CD8-positive, alpha-beta memory T cell (primary cell): ENCODE measurements at places on chromosomes 4 and X.

DNA sequence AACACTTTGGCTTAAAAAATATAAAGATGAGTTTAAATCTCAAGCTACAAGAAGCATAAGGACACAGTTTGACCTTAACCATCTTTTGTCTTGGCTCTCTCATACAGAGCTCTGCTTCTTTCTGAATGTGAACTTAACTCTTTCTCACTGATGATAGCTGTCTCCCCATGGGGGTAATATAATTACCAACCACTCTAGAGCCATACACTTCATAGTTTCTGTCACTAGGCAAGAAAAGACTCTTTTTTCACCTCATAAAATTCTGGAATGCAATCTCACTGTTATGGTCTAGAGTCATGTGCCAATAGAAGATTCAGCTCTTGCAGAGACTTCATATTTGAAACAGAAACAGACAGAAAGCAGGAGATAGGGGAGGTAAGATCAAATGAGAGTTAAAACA is 481.7 kb upstream of the AGA start:
- DNase-seq: no peak

DNA sequence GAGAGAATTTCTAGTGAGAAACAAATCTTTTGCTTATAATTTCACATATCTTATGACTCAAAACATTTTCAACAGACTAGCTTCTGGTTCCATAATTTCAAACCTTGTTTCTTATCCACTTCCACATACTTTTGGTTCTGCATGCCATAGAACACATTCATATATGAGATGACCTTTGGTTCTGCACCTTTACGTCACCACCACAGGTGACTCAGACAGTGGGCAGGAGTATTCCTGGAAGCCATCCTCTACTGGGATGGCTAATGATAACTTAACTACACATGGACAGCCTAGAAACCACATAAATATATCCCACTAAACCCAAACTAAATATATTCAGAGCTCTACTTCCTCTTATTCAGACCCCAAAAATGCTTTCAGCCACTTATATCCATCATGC is 133.3 kb downstream of the DCK start:
- DNase-seq: no peak

DNA sequence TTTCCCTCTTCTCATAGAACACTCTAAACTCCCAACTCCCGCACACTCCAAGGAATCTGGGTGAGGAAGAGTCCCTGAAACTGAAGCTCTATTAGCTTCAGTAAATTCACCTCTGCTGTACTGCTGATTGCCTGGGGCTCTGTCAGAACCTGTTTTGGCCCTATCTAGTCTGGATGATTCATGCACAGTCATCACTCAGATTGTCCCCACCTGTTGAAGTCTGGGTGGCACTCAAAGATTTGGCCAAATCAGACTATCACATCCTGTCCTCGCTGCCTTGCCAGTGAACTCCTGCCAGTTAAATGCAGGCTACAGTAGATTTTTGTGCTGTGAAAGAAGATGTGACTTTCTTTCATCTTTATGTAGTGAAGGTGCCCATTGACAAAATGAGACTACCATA is 63.5 kb upstream of the EMCN start:
- DNase-seq: no peak

DNA sequence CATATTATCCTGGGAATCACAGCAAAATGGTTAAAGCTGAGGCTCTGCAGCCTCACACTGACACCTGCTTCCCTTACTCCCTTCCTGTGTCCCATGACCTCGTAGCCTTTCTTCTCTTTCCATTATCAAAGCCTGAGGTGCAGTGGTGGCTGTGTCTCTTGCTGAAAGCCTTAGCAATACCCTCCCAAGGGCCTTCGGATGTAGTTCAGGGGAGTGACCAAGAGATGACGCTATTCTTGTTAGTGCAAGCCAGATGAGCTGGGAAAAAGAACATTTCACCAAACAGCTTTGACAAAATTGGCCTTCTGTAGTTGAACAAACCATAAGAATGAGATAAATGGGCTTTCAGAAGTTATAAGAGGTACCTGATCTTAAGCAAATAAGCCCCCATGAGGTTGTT is 31.6 kb downstream of the SMIM10L2A start:
- DNase-seq: no peak

GRCh38 chr4:126779436-126780166 is 853.2 kb upstream of the INTU start:
- no peak for DNase-seq

GRCh38 chr4:105840426-105841174 is 54.7 kb upstream of the NPNT start:
- no peak for DNase-seq

DNA sequence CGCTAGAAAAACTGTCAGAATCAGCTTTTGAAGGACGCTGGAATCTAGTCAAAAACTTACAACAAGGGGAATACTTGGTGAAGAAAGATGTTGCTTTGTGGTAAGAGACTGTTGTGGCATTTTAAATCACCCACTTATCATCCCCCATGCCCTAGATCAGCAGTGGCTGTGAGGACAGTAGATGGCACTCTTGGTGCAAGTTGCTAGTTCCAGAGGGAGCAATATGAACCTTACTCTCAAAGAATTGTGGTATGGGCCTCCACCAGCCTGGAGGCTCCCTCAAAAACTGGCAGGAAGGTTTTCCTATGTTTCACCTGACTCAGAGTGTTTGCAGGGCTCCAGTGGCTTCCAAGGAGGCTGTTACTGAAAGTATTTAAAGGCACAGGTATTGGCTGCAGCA is 37.7 kb upstream of the SLC16A2 start:
- DNase-seq: no peak

GRCh38 chr4:110309675-110310074 is 111.3 kb upstream of the ELOVL6 start:
- DNase-seq: no peak

DNA sequence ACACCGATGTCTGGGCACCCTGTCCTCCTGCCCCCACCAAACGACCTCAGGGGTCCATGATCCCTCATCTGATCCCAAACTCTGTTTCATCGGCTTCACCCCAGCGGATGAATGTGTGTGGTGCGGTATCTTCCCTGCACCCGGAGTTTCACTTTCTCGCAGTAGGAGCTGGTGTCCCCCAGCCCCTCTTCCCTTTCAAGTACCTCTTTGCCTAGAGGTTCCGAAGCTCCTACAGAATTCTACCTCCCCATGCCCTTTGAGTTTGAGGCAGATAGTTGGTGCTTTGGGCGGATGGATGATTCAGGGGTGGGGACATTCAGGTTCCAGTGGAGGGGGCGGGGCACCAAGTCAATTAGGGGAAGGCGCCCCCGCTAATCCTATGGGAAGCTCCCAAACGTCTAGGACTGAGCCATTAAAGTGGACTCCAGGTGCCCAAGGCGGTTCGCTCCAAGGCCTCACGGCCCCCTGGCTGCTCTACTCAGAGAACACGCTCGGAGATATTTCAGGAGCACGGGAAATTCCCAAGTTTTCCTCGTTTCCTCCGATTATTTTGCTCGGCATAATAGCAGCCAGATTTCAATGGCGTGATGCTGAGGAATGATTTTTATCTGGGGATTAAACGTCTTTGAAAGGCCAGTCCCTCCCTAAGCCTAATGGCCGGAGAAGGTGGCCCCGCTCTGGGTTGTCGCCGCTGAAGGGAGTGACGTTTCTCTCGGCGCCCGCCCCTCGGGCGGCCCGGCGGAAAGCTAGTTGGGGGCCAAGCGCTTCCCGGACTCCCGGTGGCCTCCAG is 1.3 kb downstream of the MSX1 start:
- no peak for DNase-seq

GRCh38 chr4:42616572-42616971 is 40.3 kb downstream of the ATP8A1 start:
- DNase-seq: no peak

- no peak for DNase-seq
Observed at GRCh38 chr4:139902321-139903320, 237.0 kb downstream of the MGST2 start.
